ENCODE measurements at places on chromosomes 6 and 20. TPM values are rescaled to one million over a fixed set of nuclear protein-coding genes. Genes with fewer than 3 reads are reported as not detected.

DNA sequence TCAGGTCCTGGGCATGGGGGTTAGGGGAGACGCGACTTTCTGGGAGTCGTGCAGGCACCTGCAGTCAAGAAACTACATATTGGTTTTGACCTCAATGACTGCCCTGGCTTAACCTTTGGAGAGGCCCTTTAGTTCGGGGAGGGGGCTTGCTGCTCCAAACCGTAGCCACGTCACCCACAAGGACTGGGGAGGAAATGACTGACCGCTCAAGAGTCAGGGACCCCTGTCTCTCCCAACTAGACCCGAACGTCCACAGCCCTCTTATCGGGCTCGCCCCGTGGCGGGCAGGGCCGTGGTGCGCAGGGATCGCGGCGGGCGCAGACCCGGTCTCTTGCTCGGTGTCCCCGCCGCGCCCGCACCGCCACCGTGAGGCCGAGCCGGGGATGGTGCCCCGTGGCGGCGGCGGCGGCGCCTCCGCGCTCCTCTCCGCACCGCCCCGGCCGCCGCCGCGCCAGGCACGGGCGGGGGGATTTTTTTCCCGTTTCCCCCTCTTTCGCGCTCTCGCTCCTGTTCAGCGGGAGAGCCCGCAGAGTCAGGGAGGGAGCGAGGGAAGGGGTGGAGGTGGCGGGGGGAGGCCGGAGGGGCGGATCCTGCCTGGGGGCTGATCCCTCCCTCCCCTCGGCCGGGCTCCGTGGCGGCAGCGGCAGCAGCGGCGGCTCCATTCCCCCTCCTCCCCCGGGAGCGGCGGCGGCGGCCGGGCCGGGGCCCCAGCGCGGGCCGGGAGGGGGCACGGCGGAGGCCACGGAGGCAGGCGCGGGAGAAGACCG lies at the start of gene BRPF3:
BRPF3 (plus strand) TSS at position 632 of the 767 bp plus-strand sequence. CDS start 3,579 bp downstream, outside the sequence.
- peak; percentile 84 for DNase-seq

GRCh38 chr20:24488064-24488799 lies 18.8 kb downstream of the SYNDIG1 start:
- no peak for DNase-seq

- DNase-seq, result no peak
These were observed 21.4 kb downstream of the CRYBG1 start for GRCh38 chr6:106381881-106382280.

DNA sequence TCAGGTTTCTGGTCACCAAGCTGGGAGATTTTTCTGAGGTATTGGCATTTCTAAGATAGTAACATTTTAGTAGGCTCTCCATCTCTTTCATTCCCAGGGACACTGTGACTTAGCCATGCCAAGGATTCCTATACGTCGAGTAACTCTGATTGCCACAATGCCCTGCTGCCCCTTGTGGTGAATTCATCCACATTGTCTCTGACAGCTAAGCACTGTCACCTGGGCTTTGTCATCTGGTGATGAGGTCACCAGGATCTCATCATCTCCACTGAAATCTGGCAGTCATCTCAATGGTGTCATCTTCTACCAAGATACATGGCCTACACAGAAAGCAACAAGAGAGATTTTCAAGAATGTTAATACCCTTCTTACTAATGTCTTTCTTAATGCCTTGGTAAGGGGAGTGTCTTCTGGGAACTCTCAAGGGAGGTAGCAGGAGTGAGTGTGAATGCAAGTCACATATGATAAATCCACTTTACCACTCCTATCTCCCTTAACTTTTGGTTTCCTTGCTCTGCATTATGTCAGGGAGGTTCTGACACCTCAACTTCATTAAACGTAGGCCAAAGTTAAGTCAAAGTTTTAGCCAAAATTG lies 246.7 kb downstream of the CD109 start:
- DNase-seq, result no peak

- no peak for DNase-seq
These were observed 1019.3 kb upstream of the ADGRB3 start for GRCh38 chr6:67615796-67616195.

DNA sequence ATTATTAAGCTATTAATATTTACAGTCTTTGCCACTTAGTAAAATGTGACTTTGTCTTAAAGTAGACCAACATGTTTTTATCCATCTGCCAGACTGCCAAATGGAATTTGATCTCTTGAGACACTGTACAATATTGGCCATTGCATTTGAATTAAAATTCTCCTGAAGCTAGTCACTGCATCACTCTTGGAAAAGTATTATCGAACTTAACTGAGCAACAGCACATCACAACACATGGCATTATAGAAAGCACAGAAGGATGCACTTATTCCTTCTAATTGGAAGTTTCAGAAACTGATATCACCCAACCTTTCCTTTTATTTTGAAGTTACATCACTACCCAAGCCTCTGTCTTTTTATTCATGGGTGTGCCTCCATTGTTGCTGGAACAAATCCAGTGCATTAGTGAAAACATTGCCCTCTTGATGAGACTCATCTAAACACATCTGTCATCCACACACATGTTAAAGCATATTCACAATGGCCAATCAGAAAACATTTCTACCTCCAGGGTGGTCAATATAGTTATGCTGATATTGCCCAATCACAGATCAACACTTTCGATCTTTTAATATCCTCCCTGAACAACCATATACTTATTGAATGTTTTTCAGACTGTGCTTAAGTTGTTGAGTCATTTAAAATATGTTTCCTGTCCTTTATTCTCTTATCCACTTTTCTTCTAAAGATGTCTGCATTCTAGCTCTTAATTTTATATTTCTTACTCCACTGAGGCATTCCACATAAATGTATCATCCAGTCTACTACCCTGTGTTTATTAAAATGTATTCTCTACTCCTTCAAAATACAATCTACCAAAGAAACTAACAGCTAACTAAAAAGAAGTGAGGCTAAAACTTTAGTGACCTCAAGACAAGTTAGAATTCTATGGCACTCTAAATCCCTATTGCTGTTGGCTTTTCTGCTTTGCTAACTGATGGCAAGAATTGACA lies 535.0 kb downstream of the RFPL4B start:
- DNase-seq, result no peak

DNA sequence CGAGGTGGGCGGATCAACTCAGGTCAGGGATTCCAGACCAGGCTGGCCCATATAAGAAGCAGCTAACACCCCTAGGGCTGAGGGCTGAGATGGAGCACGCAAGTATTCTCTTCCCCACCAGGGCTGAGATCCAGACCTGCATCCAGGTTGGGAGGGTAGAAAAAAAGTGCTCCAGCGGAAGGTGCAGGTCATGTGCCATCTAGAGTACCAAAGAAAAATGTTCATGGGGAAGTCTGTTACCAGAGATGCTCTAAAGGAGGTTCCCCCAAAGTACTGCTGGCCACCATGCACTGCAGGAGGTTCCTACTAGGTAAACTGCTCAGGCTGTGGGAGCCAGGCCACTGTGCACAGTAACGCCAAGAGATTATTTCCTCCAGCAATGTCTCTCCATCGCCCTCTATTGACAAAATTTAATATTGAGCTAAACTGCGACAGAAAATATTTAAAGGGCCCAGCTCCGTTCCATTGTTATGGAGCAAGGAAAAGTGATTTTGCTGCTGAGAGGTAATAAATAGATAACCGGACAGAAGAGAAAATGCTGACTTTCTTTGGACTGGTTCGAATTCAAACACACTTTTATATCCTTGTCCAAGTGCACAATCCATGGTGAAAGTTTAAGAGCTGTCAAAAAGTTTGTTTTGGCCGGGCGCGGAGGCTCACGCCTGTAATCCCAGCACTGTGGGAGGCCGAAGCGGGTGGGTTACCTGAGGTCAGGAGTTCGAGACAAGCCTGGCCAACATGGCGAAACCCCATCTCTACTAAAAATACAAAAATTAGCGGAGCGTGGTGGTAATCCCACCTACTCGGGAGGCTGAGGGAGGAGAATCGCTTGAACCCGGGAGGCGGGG lies 159.9 kb downstream of the OR2B2 start:
- DNase-seq, result peak; percentile 45

DNA sequence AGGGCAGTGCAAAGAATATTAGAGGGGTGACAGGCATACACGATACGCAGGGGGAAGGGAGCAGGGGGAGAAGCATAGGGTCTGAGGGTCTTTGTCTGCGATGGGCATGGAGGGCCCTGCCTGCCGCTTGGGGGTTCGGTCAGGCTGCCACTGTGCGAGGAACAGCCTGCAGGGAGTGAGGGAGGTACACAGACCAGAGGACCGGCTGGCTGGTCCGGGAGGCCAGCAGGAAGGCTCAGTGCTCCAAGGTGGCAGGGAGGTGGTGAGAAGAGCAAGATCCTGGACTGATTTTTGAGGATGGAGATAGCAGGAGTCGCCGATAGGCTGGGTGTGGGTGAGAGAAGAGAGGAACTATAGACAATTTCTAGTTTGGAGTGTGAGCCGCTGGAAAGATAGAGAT lies 338.4 kb downstream of the ZFAND3 start:
- no peak for DNase-seq

PAK5 gene
- not detected for total RNA-seq
